ENCODE measurements at places on chromosomes 2 and 18.

DNA sequence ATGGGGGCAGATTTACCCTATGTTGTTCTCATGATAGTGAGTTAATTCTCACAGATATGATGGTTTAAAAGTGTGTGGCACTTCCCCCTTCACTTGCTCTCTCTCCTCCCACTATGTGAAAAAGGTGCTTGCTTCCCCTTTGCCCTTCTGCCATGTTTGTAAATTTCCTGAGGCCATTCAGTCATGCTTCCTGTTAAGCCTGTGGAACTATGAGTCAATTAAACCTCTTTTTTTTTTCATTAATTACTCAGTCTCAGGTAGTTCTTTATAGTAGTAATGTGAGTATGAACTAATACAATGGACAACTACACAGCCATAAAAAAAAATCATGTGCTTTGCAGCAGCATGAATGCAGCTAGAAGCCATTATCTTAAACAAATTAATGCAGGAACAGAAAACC, 118.5 kb downstream of the CALCRL start:
- no peak for DNase-seq

DNA sequence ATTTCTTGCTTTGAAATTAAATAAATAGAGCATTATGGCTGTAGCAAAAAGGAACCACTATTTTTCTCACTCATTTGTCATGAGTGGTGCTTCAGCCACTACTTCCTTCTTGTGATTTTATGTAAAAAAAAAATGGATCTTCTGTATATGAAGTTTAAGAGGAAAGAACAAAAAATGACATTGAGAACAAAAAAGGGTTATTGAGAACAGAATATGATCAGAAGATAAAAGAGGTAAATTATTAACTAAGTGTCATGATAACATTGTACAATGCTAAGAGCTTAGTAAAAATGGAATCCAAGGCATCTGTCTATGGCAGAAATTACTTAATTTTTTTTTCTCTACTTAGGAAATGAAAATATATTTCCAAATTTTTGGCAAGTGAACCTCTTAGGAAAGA, 103.5 kb downstream of the PKP4 start:
- no peak for DNase-seq

GRCh38 chr18:9196568-9196967, 60.0 kb downstream of the ANKRD12 start:
- DNase-seq, result no peak

GRCh38 chr2:218127929-218128455, 2.2 kb downstream of the CXCR2 start:
- no peak for DNase-seq

- DNase-seq, result no peak
Observed at GRCh38 chr18:10670856-10671255, 145.0 kb downstream of the NAPG start.

DNA sequence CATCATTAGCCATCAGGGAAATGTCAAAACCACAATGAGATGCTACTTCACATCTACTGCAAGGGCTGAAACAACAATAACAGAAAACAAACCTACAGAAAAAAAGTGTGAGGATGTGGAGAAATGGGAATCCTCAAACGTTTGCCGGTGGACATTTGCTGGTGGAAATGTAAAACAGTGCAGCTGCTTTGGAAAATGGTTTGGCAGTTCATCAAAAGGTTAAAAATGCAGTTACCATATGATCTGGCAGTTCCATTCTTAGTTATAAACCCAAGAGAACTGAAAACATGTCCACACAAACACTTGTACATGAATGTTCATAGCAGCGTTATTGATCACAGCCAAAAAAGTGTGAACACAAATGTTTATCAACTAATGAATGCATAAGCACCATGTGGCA, 44.2 kb downstream of the PROC start:
- DNase-seq, result no peak
